Activated CD8-positive, alpha-beta memory T cell treated with anti-CD3 and anti-CD28 coated beads for 48 hours (primary cell): ENCODE measurements at places on chromosomes 4 and X.
A peak's percentile ranks its signal among the peaks of the same experiment; 100 is the strongest.

GRCh38 chr4:146343199-146343598, 128.9 kb downstream of the REELD1 start:
- DNase-seq = no peak

DNA sequence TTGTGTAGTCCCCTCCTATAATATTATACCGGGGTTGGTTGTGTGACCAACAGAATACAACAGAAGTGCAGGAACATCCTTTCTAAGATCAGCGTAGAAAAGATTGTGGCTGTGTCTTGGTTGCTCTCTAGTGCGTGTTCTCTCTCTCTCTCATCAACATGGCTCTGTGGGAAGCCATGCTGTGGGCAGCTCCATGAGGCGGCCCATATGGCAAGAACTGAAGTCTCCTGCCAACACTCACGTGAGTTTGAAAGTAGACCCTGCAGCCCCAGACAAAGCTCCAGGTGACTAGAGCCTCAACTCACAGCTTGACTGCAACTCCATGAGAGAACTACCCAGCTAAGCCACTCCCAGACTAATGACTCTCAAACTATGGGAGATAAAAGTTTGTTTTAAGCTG, 118.7 kb downstream of the TSPAN5 start:
- DNase-seq = no peak

- DNase-seq = no peak
Observed at GRCh38 chr4:105556206-105556605, 3.8 kb downstream of the ARHGEF38 start.

DNA sequence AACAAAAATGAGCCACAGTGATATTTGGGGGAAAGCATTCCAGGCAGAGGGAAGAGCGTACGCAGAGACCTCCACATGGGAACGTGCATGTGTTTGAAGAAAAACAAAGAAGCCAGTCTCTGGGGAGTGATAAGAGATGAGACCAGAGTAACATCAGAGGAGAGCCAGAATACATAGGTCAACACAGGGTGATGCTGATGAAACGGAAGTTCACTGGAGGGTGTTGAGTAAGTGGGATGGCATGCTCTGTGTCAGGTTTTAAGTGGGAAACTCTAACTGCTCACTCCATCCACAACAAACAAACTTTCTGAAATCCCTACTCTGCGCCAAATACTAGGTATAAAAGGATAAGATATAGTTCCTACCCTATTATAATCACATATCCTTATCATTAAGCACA, 110.0 kb downstream of the ARHGAP6 start:
- no peak for DNase-seq

GRCh38 chr4:2333356-2333841, 71.5 kb upstream of the MXD4 start:
- DNase-seq = no peak

- no peak for DNase-seq
Observed at GRCh38 chr4:153850533-153851280, 61.8 kb upstream of the SFRP2 start.

DNA sequence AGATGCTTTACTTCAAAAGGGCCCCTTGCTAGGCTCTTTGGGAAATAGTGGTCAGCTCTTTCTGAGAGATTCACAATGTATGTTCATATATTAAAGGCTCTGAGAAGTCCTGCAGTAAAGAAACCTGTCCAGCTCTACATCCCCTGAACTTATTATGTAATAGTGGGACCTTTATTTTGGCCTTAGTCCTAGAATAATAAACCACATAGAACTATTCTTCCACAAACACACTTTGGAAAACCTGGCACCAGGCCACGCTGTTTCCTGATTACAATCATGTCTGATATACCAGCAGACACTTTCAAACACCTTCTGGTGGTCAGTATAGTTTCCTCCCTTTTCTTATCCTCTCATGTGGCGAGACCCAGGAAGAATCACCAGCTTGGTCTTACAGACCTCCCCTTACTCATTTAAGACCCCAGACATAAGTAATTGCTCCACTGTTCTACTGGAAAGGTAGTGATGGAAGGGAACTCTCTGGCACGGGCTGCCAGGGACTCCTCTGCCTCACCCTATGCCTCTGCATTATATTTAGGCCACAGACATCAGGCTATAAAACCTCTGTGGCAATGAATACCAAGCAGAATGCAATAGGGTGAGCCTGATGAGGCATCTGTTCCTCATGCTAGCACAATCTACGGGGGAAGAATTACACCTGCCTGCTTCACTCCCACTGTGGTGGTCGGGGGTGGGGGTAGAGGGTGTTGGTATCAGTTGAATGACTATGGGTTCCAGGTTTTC, 5.7 kb upstream of the PPEF1 start:
- no peak for DNase-seq

DNA sequence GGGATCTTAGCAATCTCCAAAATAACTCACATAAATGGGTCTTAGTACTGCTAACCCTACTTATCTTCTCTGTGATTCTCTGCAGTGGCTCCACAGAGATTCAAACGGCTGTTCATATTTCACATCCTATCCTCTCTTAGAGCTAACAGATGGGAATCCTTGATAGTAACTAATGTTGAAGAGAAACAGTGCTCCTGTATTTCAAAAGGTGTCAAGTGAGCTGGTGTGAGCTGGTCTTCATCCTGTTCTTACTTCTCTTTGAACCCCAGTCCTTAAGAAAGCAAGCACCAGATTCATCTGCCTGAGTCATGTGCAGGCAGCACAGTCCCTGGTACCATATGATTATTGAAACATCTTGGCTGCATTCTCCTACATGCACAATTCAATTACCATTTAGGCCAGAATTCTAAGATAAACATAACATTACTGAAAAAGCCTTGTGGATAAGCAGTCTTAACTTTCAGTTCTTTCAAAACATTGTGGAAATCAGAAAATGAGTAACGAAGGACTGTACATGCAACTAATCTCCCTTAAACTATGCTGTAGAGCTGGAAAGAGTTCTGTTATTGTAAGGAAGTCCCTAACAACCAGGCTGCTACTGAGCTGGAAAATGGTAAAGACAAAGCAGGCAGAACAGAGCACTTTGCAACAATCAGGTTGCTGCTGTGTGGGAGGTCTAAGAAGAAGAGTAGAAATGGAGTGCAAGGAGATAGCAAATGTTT, 153.1 kb downstream of the NPNT start:
- no peak for DNase-seq

GRCh38 chr4:40180356-40180755, 16.5 kb upstream of the RHOH start:
- no peak for DNase-seq

GRCh38 chr4:108149588-108150380, 18.9 kb downstream of the LEF1 start:
- DNase-seq = no peak

DNA sequence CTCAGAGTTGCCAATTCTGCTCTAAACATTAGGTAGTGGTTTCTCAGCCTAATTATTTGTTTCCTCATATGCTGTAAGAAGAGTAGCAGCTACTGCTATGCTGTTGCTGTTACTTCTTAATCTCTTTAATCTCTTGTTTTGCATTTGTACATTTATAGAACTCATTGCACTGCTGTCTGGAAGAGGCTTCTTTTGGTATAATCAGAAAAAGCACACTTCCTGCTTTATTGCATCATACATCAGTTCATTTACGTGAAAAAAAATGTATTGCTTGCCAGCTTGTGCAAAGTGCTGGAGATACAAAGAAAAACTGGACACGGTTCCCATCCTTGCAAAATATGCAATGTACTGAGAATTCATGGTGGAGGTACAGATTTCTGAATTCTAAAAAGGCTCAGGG, 332.0 kb downstream of the GRXCR1 start:
- DNase-seq = no peak

- no peak for DNase-seq
Observed at GRCh38 chrX:31423609-31424189, 351.9 kb upstream of the FTHL17 start.

DNA sequence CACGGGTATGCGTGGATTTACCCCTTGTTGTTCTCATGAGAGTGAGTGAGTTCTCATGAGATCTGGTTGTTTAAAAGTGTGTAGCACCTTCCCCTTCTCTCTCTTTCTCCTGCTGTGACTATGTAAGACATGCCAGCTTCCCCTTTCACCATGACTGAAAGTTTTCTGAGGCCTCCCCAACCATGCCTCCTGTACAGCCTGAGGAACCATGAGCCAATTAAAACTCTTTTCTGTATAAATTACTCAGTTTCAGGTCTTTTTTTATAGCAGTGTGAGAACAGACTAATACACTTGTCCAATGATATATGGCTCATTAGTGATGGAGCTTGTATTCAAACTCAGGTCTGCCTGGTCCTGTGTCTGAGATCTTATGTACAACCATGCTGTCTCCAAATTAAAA, 28.5 kb upstream of the RTL3 start:
- no peak for DNase-seq

- DNase-seq = peak; percentile 64
Observed at GRCh38 chrX:24149351-24150050, at the start of gene ZFX. Gene ZFX, plus strand, starts transcription at chrX:24149729. Its CDS starts 23,014 bp downstream, at chrX:24172743.

- DNase-seq = no peak
Observed at GRCh38 chrX:44731160-44731559, 112.7 kb upstream of the DUSP21 start.

- DNase-seq = no peak
Observed at GRCh38 chr4:85577307-85577706, 102.4 kb downstream of the ARHGAP24 start.

DNA sequence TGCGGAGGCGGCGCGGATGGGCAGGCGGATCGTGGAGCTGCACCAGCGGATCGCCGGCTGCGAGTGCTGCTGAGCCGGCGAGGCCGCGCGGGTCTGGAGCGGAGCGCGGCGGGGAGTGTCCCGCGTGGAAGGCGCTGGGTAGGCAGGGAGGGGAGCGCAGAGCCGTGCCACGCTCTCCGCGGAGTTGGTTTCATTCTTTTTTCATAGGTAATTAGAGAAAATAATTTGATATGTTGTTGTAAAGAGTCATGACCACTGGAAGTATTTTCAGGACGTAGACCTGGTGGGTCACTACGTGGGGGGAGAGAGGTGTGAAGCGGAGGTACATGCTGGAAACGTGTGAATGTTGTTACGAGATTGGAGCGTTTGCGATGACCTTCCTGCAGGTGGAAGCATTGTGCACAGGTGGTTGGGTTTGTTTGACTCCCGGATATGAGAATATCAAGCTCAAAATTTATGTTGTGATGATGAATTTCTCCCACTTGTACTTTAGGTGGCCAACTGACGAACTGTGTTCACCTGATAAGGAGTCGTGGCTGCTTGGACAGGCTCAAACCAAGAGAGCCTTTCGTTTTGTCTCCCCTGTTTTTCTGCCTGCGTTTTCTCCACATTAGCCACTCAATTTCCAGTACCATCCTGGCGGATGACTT, 19.1 kb upstream of the S100P start:
- DNase-seq = no peak

DNA sequence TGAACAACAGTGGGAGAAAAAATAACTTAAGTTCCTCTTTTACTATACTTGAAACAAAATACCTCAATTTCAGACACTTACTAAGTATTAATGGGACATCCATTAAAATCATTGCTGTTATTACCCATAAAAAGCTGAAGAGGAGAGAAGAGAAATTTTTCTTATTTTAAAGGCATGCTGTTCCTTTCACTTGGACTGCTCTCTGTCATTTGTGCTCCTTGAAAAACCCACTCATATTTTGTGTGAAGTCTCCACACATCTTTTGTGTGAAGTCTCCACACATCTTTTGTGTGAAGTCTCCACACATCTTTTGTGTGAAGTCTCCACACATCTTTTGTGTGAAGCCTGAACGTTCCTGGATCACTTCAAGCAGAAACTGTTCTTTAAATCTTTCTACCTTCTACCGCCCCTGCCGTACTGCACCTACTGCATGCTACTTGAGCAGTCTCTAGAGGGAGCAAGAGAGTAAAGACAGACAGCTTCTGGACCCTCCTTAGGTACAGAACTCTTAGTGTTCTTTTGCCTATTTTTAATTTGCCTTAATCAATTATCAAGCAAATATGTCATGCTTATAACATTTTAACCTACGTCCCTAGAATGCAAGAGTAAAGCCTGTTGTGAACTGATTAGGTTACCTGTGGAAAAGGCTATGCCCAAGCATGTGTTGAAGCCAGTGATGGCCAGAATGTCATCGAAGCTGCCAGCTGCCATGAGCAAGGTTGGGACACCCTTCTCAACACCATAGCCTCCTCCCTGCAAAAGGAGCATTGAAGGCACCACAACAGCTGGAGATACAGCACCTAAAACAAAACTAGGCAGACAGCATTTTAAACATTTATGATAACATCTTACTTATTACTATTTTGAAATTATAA, 27.1 kb upstream of the SLC9B1 start:
- no peak for DNase-seq

DNA sequence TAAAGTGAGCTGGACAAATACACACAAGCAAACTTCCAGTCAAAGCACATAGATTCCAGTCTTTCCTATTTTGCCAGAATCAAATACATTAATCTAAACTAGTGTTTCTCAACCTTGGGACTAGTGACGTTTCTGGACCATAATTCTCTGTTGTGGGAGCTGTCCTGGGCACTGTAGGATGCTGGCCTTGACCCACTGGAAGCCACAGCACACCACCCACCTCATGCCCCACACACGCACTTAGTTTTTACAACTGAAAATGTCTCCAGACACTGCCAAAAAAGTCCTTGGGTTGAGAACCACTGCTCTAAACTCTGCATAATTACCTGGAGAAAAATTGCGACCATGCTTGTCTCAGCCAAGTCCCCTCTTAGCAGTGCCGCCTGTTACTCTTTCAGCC, 57.6 kb downstream of the MAP3K15 start:
- DNase-seq = no peak

GRCh38 chrX:74117962-74118902, 185.7 kb upstream of the ZCCHC13 start:
- DNase-seq = no peak

GRCh38 chr4:170089274-170089667, 485 bp downstream of the AADAT start:
- DNase-seq = no peak

DNA sequence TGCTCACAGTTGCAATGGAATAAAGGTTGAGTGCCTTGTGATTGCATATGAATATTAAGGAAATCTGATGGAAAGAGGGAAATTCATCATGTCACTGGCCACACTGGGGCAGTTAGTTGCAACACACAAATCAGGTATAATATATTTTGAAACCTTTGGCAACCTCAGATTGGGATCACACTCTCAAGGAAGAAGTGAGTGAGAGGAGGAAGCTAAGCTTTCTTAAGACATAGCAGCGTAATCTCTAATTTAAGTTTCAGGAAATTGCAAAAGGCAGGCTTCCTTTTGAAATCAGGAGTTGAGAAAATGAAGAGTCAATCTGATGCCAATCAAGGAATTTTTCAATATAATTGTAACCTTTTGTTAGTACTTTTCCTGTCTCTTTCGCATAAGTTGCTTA, 12.3 kb upstream of the CLTRN start:
- no peak for DNase-seq

- no peak for DNase-seq
Observed at GRCh38 chr4:24369507-24370029, 214.8 kb downstream of the DHX15 start.

GRCh38 chr4:23952258-23952657, 62.4 kb upstream of the PPARGC1A start:
- no peak for DNase-seq

GRCh38 chr4:60885011-60885410, 315.1 kb upstream of the ADGRL3 start:
- DNase-seq = no peak

DNA sequence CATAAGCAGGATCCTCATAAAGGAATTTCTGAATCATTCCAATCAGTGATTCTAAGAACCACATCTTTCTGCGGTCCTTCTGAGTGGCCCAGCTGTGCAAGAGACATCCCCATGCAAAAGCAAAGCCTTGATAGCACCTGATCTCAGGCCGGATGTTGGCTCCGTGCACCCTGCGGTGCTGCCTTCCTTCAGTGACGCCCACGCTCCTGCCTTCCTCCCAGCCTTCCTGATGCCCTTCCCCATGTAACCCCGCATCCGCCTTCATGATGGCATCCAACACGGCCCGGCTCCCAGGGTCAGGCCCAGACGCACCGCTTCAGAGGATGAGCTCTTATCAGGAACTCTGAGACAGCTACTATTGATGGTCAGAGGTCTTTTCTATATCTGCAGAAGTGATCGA, 20.4 kb upstream of the CYP4V2 start:
- DNase-seq = no peak
